ENCODE measurements at places on chromosomes 16 and 17.

GRCh38 chr17:14302091-14302430, 1.2 kb downstream of the HS3ST3B1 start:
- no peak for DNase-seq

GRCh38 chr16:66599726-66600125, 4.8 kb upstream of the CMTM3 start:
- no peak for DNase-seq

- DNase-seq, result no peak
These were observed 37.5 kb downstream of the SOCS3 start for GRCh38 chr17:78322327-78322857.

DNA sequence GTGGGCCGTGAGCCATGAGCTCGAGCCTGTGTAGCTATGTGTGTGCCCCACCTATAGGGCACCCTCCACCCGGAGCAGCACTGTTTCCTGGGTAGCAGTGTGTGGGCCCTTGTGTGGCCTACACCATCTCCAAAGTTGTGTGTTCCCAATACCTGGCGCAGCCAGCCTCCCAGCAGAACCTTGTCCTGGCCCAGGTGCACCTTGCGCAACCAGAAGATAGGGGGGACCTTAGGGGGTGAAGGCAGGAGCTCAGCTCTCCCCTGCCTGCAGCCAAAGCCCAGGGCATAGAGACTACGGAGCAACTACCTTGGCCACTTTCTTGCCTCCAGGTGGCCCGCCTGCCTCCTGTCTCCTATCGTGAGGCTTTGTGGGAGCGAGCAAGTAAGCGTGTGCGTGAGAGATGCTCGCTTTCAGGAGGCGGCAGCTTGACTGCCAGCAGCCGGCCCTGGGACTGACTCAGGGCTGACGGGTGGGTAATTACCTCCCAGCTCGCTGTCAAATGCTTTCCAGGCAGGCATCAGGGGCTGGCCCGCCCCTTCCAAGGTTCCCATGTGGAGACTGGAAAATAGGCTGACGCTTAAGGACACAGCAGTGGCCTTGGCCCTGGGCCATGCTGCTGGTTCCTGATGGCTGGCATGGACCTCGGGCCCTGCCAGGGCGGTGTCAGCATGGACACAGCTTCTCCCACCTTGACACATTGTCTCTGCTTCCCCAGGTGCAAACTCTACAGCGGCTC, 19.0 kb downstream of the TRAF7 start:
- no peak for DNase-seq

- DNase-seq, result no peak
These were observed 6.0 kb upstream of the EZH1 start for GRCh38 chr17:42750739-42751344.

DNA sequence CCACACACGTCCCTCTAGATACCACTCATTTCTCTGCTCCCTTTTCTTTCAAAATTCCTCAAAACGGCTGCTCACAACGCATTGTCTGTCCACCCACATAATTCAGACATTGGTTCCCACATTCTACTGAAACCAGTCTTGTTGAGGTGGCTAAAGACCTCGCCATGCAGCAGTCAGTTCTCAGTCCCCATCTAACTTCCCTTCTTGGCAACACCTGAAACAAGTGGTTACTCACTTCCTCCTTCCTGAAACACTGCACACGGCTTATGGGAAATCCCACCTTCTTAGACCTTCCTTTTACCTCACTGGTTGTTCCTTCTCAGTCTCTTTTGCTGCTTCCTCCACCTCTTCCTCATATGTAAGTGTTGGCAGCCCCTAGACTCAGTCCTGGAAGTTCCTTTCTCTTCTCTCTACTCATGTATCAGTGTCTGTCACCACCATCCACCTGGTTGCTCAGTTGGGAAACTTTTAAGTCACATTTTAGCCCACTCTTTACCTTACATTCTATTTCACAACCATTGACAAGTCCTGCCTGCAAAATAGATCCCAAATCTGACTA, 277.1 kb downstream of the CEP112 start:
- no peak for DNase-seq

GRCh38 chr17:47698749-47699535, 5.0 kb downstream of the TBKBP1 start:
- DNase-seq, result peak; percentile 80

- DNase-seq, result peak; percentile 89
These were observed 30.1 kb upstream of the BAHCC1 start for GRCh38 chr17:81365148-81365600.

GRCh38 chr17:43613917-43614316, 47.8 kb downstream of the MEOX1 start:
- DNase-seq, result no peak

GRCh38 chr17:794876-795275, 12.7 kb downstream of the MRM3 start:
- DNase-seq, result peak; percentile 84

Data from DMS53 (cell line).